Naive thymus-derived CD4-positive, alpha-beta T cell (primary cell): ENCODE measurements at places on chromosomes 1 and 21. TPM values are rescaled to one million over a fixed set of nuclear protein-coding genes. Genes with fewer than 3 reads are reported as not detected.

NEXN gene
- total RNA-seq: 1.4 TPM

DNA sequence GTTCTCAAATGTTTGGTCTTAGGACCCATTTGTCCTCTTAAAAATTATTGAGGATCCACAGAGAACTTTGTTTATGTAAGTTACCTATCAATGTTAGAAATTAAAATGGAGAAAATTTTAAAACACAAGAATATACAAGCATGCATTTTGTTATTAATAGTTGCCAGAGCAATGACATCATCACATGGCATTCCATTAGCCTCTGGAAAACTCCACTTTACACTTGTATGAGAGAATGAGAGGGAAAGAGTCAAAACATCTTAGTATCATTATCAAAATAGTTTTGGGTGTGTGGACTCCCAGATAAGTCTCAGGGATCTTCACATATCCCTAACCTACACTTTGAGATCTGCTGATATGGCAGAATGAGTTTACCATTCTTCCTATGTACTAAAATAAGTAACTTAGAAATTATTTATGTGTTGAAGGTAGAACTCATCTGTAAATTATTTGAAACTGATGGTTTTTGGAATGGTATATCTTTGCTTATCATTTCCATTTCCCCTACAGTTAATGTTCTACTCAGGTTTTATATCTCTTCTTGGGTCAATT is 48.8 kb downstream of the RNF220 start:
- DNase-seq: no peak

DNA sequence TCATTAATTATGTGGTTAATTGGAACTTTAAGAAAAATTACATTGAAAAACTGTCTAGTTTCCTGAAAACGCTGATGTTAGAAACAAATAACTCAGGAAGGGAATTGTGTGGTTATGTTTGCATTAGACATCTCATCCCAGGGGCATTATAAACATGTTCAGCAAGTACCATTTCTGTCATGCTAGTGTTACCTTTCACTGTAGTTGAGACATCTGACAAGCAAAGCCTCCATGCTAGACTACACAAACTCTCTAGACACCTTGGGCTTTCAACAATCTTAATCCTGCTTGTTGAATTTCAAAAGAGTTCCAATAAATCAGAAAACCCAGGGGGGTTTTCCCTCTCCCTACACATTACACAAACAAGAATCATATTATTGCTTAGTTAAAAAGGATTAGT is 536.8 kb downstream of the KCNT2 start:
- no peak for DNase-seq

GRCh38 chr1:188782220-188782841 is 1695.3 kb downstream of the BRINP3 start:
- no peak for DNase-seq

DNA sequence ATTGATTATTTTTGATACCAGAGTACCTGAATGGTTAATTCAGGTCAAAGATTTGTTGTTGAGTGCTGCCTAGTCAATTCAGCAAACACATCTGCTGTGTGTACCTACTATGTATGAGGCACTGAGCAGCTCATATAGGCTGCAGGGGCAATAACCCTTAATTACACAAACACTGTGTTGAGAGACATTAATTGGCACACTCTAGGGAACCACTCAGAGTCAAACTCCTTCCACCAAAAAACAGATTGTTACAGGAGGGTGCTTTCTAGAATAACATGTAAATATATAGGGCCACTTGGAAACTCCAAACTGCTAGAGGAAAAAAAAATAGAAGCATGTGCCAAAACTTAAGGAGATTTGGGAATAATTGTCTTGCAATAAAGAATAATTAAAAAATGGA is 31.3 kb downstream of the UBE2U start:
- DNase-seq: no peak
